HepG2 (cell line): ENCODE measurements at places on chromosomes 16 and 17.
A peak's percentile ranks its signal among the peaks of the same experiment; 100 is the strongest.

GRCh38 chr16:66605177-66605978 is 874 bp downstream of the CMTM3 start:
- peak; percentile 30 for DNase-seq

DNA sequence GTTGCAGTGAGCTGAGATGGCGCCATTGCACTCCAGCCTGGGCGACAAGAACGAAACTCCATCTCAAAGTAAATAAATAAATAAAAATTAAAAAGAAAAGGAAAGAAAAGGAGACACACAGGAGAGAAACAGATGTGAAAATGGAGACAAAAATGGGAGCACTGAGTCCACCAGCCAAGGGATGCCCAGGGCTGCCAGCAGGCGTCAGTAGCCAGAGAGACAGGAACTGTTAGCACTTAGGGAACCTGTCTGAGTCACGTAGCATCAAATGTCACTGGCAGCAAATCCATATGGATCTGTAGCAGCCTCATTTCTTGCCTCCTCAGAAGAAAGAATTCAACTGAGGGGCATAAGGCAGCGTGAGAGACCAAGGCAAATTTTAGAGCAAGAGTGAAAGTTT is 79.7 kb downstream of the CYLD start:
- peak; percentile 37 for DNase-seq

DNA sequence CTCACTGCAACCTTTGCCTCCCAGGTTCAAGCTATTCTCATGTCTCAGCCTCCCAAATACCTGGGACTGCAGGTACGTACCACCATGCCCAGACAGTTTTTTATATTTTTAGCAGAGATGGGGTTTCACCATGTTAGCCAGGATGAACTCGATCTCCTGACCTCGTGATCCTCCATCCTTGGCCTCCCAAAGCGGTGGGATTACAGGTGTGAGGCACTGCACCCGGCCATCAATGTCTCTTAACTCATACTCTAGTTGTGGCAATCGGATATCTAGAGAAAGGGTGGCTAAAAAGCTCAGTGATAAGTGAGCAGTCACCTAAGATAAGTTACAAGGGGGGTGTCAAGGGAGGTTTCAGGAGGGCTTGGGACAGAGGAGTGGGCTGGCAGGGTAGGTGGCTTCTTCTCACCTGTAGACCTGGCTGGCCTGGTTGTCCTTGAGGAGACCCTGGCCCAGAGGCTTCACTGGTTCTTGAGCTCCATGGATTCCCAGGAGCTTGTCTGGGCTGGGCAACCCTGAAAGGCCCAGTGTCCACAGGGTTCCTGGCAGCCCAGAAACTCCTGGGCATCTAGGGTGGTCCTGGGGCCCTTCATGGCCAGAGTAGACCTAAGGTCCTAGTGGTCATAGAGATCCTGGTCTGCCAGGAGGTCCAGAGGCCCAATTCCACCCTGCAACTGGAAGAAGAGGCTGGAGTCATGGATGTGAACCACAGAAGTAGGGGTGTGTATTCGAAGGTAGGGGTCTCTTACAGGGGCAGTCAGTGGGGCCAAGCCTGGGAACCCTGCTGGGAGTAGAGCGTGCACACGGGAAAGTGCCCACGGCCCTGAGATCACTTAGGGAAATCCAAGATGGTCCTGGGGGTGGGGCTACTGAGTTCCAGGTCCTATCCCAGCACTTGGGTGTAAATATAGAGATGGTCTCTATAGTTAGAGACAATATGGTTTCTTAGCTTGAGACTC is 12.7 kb upstream of the IGFBP4 start:
- no peak for DNase-seq

DNA sequence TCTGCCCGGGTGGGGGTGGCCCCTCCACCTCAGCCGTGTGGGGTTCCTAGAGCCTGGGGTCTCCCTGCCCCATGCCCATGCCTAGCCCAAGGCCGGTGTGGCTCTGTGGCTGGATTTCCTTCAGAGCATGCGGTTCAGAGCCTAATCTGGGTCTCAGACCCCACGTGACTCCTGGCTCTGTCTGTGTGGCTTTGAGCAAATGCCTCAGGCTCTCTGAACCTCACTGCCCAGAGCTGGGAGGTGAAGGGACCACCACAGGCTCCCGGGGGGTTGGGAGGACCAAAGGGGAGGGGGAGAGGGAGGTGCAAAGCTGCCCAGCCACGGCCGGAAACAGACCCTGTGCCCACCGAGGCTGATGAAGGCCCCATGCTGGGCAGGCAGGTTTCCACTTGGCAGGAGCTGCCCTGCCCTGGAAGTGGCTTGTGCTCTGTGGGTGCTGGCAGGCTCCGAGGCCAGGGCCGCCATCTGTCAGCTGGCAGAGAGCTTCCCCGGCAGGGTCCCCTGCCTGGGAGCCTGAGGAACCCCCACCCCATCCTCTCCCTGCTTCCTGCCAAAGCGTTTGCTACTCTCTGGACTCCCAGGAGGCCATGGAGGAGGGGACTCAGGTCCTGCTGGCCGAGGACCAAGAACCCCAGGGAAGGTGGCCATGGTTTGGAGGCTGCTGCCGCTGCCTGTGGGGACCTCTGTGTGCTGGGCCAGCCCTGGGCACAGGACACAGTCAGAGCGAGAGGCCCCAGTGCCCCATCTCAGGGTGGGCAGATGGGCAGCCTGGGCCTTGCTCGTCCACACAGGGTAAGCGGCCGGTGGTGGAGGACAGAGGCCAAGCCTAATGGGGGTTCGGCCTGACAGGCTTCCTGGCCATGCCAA is 4.0 kb downstream of the CDH15 start:
- no peak for DNase-seq

GRCh38 chr17:64608571-64608981 is 53.5 kb downstream of the SMURF2 start:
- DNase-seq: no peak

- DNase-seq: no peak
Measured at GRCh38 chr16:83095941-83096692, 469.3 kb downstream of the CDH13 start.

DNA sequence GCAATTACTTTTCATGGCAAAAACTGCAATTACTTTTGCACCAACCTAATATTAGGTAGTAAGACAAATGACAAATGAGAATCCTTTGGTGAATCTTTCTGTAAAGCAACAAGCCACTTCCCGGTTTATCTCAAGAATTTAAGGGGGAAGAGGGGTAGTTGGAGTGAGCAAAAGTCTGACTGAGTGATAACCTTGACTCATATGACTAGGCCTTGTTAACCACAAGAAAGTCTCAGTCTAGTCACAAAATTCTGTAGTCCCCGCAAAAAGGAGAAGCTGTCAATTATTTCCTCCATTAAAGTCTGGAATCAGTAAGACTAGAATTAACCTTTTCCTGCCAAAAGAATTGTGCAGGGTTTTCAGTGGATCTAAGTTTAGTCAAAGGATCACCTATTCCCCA is 72.2 kb upstream of the GNAO1 start:
- DNase-seq: no peak

DNA sequence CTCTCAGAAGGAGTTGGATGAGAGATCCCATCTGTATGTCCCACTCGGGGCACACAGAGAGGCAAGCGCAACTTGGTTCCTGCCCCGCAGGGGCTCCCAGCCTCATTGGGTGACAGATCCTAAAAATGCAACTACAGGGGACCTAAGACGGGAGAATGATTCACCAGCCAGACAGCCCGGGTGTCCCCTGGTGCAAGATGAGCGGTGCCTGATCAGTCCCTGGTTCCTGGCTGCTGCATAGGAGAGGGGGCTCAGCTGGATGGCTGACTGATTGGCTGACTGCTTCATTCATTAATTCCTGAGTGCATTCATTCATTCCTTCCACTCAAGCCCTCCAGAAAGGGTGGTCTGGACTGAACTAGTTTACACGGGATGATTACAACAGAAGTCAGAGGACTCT is 22.0 kb downstream of the WNT3 start:
- DNase-seq: no peak

GRCh38 chr16:77273-77806 is 685 bp upstream of the MPG start:
- DNase-seq: peak; percentile 29

- DNase-seq: peak; percentile 69
Measured at GRCh38 chr16:48165961-48166578, 10.3 kb upstream of the ABCC12 start.

DNA sequence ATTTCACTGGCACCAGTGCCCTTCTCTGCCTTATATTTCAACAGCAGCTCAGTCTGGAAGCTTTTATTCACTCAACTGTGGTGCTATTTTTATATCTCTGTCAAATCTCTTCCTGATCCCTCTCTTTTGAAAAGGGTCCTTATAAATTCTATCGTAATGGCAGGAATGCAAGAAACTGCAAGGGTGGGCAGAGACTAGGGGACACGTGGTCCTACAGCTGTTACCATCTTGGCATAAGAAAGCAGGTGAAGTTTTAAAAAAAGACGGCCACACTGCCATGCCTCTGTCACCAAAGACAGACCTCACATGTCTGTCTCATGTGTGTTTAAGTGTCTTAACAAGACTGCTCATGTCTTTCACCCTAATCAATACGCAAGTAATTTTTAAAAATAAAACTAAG is 368.4 kb upstream of the CDH11 start:
- no peak for DNase-seq

DNA sequence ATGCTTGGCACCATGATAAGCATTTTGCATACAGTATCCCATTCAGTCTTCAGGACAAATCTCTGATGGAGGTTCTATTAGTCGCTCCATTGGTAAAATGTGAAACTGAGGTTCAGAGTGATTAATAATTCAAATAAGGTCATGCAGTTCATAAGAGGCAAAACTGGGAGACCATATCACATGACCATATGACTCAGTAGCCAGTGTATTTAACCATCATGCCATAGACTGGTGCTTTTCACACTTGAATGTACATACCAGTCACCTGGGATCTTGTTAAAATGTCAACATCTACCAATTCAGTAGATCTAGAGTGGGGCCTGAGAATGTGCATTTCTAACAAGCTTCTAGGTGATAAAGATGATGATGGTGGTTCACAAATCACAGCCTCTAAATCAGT is 4.3 kb downstream of the ACSM3 start:
- DNase-seq: no peak

- DNase-seq: no peak
Measured at GRCh38 chr16:70163596-70163995, 10.0 kb upstream of the CLEC18C start.

- no peak for DNase-seq
Measured at GRCh38 chr17:7740481-7741001, 23.0 kb downstream of the DNAH2 start.

- DNase-seq: no peak
Measured at GRCh38 chr16:24771132-24771778, 41.8 kb downstream of the TNRC6A start.

GRCh38 chr17:78111727-78112517 is 16.6 kb downstream of the TMC6 start:
- DNase-seq: no peak

DNA sequence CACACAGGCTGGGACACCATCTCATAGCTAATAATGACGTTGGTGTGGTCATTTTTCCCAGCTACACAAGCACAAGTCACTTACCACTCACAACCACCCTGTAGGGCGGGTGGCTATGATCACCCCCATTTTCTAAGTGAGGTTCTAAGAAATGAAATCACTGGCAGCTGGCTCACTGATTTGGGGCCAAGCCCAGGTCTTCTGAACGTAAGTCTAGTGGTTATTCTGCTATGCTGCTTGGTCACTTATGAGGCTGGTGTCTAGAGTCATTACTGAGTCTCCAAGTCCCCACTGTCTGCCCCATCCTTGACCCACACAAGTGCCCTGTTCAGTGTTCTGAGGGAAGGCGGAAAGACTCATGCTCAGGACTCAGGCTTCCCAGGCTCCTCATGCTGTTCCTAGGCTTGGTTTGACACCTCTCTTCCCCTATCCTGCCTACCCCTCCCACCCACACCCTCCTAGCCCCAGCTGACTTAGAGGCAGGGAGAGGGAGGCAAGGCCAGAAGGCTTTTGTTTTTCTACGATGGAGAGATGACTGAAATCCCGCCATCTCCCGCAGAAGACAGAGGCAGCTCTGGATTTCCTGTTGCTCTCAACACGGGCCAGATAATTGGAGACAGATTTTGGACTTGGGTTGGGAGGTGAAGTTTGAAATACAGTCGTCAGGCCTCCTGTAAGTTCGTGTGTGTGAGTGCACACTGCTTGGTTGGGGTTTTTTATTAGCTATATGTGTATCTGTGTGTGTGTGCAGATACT is 32.2 kb downstream of the FZD2 start:
- no peak for DNase-seq

DNA sequence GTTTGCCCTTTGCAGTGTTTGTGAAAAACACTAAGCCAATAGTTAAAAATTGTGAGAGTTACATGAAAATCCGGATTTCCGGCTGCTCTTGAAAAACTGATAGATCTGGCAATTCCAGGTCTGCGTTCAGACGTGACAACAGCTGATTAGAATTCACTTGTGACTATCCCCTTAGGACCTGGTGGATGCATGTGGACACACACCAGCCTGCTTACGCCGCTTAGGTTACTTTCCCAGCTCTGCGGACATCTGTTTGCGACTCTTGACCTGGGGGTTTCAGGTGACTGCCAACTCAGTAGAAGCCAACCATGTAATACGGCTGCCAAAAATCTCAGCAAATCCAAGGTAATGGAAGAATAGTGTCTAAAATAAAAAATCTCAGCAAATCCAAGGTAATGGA is 24.3 kb downstream of the VPS53 start:
- DNase-seq: no peak

GRCh38 chr17:50830994-50831393 is 4.4 kb upstream of the WFIKKN2 start:
- no peak for DNase-seq

GRCh38 chr16:82137822-82138167 is 32.2 kb downstream of the MPHOSPH6 start:
- DNase-seq: no peak

DNA sequence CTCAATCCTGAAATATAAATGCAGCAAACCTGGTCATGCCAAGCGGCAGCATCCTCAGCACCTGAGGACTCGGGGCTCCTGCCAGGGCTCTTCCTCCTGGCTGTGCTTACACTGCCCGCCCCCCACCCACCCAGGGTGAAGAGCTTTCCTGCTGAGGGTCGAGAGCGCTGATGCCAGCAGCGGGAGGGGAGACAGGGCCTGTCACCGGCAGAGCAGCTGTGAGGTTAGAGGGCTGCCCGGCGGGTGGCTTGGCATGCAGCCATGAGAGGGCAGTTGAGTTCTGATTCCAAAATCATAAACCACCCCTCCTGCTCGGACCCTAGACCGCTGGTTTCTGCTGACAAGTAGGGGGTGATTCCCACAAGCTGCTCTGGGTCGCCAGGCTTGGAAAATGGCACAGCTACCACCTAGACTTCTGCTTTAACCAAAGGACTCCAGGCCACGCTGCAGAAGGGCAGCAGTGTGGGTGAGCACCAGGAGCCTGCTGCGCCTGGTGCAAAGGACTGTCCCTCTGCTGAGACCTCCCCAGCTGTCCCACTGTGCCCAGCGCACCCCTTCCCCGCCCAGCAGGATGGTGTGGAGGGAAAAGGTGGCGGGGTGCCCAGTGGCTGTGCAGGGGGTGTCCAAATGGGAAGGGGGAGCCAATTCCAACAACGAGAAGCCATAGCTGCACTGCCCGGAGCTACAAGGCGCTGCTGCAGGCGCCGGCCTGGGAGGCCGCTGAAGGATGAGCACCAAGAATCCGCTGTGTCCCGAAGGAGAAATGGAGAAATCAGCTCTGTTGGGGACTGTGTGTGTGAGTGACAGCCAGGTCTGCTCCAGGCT is 26.6 kb downstream of the MXRA7 start:
- DNase-seq: no peak

GRCh38 chr17:34770586-34770985 is 190.7 kb downstream of the CCT6B start:
- no peak for DNase-seq

- DNase-seq: no peak
Measured at GRCh38 chr16:8641671-8642070, 20.2 kb downstream of the METTL22 start.

- no peak for DNase-seq
Measured at GRCh38 chr17:6070913-6071511, 833 bp downstream of the WSCD1 start.
